ENCODE measurements at places on chromosomes 4 and X.

DNA sequence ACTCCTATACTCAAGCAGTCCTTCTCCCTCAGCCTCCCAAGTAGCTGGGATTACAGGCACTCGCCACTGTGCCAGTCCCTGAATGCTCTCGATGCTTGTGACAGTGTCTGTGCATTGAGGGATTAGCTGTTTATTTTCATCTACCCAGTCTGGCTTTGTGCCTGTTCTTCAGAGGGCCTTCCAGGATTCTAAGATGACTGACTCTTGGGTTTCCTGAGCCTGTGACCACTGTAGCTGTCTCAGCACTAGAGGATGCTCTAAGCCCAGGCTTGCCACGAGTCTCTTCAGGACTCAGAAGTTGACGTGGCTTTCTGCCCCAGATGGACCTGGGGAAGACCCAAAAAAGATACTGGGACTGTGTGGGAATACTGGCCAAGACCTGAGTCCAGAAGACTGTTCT, 201.4 kb downstream of the ARHGAP10 start:
- DNase-seq: no peak

GRCh38 chrX:11427453-11428071, 134.3 kb downstream of the AMELX start:
- DNase-seq: no peak

DNA sequence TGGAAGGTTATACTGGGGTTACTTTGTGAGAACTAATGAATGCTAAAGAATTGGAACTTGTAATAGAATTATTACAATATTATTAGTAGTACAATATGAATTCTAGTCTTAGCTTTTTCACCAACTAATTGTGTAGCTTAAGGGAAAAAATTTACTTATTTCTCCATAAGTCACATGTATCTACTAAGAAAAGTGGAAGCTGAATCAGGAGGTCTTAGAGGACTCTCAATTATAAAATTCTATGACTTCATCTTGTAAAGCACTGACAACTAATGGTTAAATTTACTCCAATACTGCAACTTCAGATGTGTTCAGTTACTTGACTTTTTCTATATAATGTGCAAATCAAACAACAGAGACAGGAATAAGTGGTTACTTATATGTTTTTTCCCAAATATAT, 899 bp upstream of the TMPRSS11D start:
- DNase-seq: no peak

GRCh38 chr4:32472918-32473317, 1752.7 kb downstream of the PCDH7 start:
- no peak for DNase-seq

- DNase-seq: no peak
These were observed 74.1 kb downstream of the TAB3 start for GRCh38 chrX:30814978-30815377.

DNA sequence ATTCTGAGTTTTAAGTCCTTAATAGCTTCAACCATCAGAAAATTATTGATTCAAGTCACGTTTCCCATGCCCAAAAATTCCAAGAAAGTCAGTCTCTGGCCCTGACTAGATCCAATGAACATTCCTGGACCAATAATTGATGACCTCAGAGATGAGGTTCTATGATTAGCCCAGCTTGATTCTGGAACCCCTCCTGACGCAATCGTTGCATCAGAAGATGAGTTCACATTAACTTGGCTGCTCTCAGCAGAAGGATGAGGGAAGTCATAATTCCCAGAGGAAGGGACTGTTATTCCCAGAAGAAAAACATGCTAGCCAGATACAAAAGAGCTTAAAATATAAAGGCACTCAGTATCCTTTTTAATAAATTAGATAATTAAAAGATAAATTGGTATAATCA, 34.3 kb upstream of the CPEB2 start:
- no peak for DNase-seq

GRCh38 chr4:181161669-181162068, 1081.5 kb upstream of the TENM3 start:
- DNase-seq: no peak

- no peak for DNase-seq
These were observed at the start of gene FRMD7 for GRCh38 chrX:132127743-132128142. FRMD7 (minus strand) TSS chrX:132128020; CDS start chrX:132127844, 176 bp downstream.

DNA sequence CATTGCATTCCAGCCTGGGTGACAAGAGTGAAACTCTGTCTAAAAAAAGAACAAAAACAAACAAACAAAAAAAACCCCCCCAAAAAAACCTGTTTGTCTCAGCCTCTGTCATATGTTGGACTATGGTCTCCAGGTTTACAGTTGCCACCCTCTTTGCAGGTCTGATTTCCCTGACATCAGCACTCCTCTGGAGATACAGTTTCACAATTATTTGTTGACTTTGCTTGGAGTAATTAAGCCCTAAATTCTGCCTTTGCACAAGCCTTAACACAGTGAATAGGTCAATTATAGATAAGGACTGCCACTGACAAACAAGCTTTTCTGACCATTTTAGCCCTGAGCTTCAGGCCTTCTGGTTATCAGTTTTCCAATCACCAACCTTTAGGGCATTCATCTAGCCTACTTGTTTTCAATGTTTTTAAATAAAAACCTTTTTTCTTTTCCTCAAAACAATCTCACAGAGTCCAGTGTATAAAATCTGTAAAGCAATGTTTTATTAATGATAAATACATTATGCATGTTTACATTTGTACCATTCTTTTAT, 20.4 kb upstream of the MAPK10 start:
- DNase-seq: no peak

- DNase-seq: no peak
These were observed 35.8 kb upstream of the TMEM164 start for GRCh38 chrX:109967156-109967555.

GRCh38 chr4:84790769-84791565, 175.5 kb downstream of the WDFY3 start:
- DNase-seq: no peak

DNA sequence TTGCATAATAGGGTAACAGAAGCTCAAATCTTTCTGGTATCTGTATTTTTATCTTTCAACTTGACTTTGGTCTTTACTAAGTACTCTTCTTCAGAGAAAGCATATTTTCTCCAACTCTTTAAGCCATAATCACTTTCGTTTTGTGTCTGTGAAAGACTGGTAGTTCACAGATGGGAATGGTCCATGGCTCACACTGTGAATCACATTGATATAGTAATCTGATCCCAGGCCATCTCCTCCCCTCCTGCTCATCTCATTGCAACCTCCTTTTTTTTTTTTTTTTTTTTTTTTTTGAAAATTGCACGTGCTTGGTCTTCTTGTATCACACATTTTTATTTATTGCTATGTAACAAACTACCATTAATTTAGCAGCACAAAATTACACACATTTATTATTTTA, 694.5 kb upstream of the SLIT2 start:
- DNase-seq: no peak

GRCh38 chr4:76544725-76545124, 109.7 kb downstream of the SHROOM3 start:
- no peak for DNase-seq

DNA sequence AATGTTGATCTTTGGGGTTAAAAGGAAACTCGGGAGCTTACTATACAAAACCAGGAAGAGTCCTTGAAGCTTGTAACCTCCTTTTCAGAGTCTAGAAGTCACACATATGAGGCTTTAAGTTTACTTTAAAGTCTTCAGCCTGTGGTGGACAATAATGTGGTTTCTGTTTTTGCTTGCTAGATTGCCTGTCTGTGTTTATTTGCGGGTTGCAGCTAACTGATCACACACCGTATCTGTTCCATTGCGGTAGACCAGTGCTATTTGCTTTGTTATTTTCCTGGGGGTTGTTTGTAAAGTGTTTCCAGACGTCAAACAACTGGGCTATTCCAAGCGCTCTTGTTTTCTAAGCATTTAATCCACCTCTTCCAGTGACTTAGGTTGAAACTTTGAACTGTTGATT, 143.0 kb upstream of the GYPA start:
- no peak for DNase-seq

- DNase-seq: no peak
These were observed 33.3 kb upstream of the SLC2A9 start for GRCh38 chr4:10054571-10055041.

- no peak for DNase-seq
These were observed 45.4 kb downstream of the KIT start for GRCh38 chr4:54703182-54703581.

- DNase-seq: no peak
These were observed 227.2 kb downstream of the KCTD8 start for GRCh38 chr4:44221407-44221806.

- no peak for DNase-seq
These were observed 429.6 kb downstream of the SMARCA1 start for GRCh38 chrX:129093706-129094105.

GRCh38 chr4:57865264-57865663, 755.1 kb upstream of the IGFBP7 start:
- DNase-seq: no peak

All from Jurkat, Clone E6-1 (cell line).